Activated CD8-positive, alpha-beta T cell treated with anti-CD3 and anti-CD28 coated beads, Interleukin-2, amount 10 ng/mL, durations not matched to agents 7 days and 5 days (primary cell): ENCODE measurements at places on chromosomes 5 and 9. TPM values are rescaled to one million over a fixed set of nuclear protein-coding genes. Genes with fewer than 3 reads are reported as not detected.

ADAMTS19 gene
- not detected for total RNA-seq

SOHLH1 gene
- total RNA-seq = not detected

KLHL3 gene
- total RNA-seq = 15.2 TPM

PHYHD1 gene
- 0.68 TPM for total RNA-seq

PRRC1 gene
- 36.0 TPM for total RNA-seq
